ELF-1 (cell line): ENCODE measurements at places on chromosomes 3 and 15.

DNA sequence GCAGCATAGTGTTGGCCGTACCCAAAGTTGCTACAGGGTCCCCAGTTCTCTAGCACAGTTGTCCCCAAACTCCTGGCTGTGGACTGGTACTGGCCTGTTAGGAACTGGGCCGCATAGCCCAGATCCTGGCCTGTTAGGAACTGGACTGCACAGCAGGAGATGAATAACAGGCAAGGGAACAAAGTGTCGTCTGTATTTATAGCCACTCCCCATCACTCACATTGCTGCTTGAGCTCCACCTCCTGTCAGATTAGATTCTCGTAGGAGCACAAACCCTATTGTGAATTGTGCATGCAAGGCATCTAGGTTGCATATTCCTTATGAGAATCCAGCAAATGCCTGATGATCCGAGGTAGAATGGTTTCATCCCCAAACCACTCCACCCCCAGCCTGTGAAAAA, 604.0 kb upstream of the LMCD1 start:
- DNase-seq = no peak

DNA sequence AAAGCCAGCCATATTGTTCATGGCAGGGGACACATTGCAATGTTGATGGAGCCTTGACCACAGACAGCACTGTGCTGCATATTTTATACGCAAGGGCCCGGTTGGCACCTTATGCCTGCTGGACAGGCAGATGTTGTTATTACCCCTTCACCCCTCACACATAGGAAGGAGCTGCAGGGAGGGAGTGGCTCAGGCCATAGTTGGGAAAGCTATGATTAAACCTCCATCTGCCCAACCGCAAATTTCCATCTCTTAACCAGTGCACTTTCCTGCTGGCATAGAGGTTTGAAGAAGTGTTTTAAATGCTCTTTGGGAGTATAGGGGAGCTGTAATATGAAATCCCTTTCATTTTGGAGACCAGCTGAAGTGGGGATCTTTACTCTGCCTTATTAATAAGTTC, 224.7 kb downstream of the CACNA2D3 start:
- no peak for DNase-seq

DNA sequence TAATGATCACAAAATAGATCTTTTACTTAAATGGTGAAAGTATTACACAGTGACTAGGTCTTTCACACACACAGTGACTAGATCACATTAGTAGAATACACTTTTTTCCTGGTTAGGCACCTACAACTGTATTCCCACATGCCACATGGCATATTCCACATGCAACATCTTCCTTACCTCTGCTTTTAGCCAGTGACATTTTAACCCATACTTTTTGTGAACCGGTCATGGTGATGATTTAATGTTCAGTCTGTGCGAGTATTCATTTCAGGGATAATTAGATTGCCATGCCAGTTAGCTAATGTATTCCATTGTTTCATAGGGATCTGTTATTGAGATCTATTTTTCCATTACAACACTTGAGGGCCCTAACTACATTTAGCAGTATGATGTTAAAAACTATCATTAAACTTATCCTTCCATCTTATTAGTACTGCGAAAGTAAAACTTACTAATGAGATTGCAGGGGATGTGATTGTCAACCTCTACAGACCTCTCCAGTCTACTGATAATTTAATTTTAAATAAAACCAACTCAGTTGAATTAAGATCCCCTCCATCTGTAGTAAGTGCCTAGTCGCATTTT, 28.3 kb downstream of the TSEN2 start:
- DNase-seq = no peak

- DNase-seq = no peak
These were observed 27.9 kb downstream of the SIDT1 start for GRCh38 chr3:113560271-113560670.

GRCh38 chr3:49119036-49119435, 1.6 kb downstream of the USP19 start:
- no peak for DNase-seq

- no peak for DNase-seq
These were observed 259.3 kb downstream of the ZBBX start for GRCh38 chr3:167120828-167121227.

DNA sequence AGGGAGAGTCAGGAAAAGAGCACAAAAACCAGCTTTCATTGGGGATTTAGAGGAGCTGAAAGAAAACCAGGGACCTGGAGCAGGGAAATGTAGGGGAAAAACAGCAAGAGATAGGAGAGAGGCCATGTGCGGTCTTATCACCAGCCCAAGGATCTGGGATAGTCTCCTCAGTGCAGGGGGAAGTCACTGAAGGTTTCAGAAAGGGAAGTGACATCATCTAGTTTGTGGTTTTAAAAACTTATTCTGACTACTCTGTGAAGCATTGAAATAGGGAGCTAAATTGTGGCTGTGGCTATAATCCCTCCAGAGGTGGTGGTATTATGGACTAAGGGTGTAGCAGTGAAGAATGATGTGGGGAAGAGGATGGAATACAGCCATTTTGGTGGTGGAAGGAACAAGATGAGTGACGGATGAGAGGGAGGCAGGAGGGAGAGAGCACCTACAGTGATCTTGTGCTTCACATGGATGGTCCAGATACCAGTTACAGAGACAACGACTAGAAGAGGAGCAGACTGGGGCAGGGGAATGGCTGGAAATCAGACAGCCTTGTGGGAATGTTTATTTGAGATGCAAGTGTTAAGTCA, 72.7 kb downstream of the HMG20A start:
- no peak for DNase-seq

GRCh38 chr3:9211155-9211950, 38.1 kb downstream of the SRGAP3 start:
- no peak for DNase-seq
